ENCODE measurements at places on chromosomes 4 and X.
A peak's percentile ranks its signal among the peaks of the same experiment; 100 is the strongest.

- DNase-seq: no peak
Measured at GRCh38 chrX:31314921-31315320, 243.1 kb upstream of the FTHL17 start.

- no peak for DNase-seq
Measured at GRCh38 chrX:109797311-109797975, 64.4 kb upstream of the ACSL4 start.

DNA sequence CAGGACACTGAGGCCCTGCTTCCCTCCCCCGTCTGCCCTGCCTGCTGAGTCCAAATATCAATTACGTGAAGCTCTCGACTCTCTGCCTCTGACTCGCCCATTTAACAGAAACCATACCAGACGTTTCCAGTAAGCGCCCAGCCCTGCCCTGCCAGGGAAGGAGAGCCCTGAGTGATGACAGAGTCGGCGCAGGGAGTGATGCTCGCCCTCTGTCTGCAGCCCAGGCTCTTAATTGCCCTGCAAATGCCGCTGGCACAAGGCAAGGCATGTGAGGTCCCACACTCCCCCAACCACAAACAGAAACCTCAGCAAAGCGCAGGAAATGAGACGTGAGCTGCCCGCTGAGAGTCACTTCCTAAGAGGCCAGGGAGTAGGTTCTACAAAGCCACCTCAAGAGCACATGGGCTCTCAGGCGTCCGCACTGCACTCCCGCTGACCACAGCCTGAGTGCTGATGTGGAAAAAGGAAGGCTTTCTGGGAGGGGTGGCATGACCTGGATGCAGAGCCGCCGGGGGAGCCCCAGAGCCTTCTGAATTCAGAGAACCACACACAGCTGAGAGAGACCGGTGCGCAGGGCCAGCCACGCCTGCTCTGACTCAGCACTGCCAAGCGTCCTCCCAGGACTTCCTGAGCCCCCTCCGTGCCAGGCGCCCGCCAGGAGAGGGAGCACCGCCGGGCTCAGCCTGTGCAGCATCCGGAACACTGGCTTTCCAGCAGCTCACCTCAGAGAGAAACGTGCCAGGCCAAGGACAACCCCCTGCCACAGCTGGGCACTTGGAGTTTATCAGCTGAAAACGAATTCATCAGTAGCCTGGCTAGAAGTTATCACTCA lies 5.3 kb downstream of the ZFYVE28 start:
- peak; percentile 82 for DNase-seq

DNA sequence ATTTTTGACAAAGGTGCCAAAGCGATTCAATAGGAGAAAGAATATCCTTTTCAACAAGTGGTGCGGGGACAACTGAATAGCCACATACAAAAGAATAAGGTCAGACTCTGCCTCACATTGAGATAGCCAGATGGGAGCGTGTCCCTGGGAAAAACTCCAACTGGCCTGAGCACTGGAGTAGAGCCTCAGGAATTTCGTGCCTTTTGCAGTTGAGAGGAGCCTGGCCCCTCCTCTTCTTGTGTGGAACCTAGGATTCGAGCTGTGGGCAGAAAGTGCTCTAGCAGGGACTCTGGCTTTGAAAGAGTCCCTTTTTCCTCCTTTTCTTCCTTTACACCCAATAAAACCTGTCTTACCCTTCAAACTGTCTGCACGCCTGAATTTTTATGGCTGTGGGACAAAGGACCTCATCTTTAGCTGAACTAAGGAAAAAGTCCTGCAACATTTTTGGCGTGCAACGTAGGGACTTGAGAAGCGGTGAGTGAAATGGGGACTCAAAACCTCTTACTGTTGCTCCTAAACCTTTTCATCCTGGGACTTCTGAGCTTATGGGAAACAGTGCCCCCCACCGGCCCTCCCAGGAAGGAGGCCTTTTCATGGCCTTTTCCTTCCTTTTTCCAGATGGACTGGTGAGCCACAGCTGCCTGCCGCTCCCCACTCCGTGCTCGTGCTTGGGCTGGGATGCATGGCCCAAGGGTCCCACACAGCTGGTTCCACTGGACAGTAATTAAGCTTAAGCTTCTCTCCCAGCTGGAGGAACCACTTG lies 68.6 kb downstream of the BMP15 start:
- DNase-seq: no peak

- no peak for DNase-seq
Measured at GRCh38 chr4:76205476-76205875, 8.1 kb downstream of the SCARB2 start.

DNA sequence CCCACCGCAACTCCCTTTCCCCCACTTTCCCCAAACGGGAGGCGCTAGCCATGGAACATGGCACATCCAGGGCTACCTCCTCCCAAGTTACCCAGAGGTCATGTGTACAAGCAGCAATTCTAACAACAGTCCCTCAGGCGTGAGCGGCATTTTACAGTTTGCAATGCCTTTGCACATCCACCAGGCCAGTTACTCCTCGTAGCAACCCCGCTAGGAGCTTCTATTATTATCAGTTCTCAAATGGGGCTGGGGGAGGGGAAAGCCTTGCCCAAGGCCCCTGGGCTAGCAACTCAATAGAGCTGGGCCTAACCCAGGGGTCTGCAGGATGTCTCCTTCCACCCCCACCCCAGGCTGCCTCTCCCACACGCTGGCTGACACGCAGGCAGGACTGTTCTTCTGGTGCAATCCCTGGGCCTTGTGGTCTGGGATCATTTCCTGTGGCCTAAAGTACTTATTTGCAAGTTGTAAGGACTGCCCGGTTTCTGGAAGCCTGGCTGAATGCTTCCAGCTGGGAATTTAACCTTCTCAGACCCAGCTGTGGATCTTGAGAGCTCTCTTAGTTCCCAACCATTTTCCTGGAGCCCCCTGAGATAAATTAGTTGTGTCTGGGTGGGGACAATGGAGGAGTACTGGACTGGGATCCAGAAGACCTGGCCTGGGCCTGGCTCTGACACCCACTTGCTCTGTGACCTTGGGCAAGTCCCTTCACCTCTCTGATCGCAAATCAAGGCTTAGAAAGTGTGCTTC lies 27.7 kb downstream of the PJA1 start:
- DNase-seq: no peak
